ENCODE measurements at places on chromosomes 6 and 20.

DNA sequence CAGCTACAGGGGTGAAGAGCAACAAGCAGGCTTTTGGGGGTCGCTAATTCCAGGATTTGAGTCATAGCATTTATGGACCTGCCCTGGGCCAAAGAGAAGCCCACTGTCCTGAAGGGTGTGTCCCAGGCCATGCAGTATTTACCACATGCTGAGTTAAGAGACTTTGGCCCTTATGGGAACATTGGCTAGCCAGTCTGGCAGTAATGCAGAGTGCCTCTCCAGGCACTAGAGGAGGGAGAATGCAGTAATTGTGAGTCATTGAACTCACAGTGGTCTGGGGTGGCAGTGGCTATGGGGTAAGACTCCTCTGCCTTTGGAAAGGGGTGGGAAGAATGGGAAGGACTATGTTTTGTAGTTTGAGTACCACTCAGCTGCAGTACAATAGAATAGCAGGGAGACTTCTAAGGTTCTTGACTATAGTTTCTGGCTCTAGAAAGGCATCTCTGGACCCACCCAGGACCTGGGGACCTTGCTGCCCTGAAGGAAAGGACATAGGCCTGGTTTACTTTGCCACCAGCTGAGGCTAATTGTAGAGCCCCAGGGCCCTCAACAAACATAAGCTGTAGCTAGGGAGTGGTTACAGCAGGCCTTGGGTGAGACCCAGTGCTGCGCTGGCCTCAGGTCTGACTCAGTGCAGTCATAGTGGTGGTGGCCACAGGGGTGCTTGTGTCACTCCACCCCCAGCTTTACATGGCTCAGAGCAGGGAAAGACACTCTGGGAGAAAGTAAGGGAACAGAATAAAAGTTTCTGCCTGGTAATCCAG is 520.9 kb downstream of the HTR1B start:
- no peak for DNase-seq

DNA sequence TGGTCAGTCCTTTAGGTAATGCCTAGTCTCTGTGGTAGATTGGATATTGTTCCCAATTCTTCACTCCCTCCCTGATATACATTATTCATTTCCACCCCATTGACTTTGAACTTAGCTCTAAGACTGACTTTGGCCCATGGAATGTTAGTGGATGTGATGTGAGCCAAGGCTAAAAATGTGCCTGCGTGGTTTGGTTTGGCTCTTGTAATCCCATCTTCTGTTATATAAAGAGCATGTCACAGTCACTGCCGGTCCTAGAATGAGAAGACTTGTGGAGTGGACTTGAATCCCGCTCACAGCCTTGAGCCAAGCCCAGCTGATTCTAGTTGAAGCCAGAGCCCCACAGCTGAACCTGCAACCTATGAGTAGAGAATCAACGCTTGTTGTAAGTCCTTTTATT is 23.6 kb upstream of the DNAAF9 start:
- DNase-seq: no peak

GRCh38 chr20:39269493-39270217 is 307.5 kb downstream of the DHX35 start:
- DNase-seq: no peak

- DNase-seq: no peak
Observed at GRCh38 chr20:51496964-51497363, 45.6 kb downstream of the NFATC2 start.

DNA sequence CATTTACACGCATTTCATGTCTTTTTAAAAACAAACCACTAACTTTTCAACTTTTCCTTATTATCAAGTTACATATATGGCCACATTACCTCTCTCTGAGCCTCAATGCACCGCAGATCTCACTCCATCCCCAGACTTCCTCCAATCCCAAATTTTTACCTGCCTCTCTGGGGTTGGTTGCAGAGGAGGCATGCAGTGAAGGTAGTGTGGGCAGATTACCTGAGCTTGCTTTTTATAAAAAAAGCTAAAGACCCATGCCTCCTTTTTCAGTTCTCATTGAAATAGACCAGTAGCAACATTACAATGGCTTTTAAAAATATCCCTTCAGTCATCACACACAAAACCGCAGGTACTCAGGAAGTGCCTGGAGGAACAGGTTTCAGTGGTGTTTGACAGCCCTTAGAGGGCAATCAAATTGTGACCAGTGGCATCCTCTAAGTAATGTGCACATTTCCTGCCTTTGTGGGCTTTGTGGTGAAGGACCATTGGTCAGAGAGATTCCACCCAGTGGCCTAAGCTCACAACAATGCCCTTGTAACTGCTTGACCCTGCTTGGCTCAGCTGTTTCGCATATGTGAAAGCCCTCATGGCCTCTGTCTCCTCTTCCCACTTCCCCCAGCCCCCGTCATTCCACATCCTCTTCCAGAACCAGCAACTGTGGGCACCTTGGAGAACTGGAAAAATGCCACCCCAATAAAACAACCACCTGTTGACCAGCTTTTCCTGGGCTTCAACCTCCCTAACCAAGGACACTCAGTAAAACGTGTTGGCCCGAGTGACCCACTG is 30.2 kb upstream of the IL17A start:
- no peak for DNase-seq

- no peak for DNase-seq
Observed at GRCh38 chr20:10012464-10012863, 22.3 kb upstream of the ANKEF1 start.

GRCh38 chr6:160132776-160133338 is 11.2 kb downstream of the SLC22A1 start:
- no peak for DNase-seq

DNA sequence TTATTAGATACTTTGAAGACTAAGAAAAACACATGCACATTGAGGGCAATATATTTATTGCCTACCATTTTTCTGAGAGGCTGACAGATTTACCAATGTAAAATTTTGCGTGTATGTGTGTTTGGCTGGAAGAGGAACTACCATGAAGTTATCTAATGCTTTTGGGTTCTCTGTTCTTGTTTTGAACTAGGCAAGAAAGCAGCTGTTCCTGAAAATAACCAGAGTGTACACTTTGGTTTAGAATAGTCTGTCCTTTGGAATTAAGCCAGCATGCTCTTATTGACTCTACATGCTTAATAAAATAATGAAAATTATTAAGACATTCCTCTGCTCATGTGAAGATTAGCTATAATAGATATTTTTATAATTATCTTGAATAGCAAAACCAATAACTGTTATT is 129.2 kb downstream of the MYB start:
- DNase-seq: no peak

DNA sequence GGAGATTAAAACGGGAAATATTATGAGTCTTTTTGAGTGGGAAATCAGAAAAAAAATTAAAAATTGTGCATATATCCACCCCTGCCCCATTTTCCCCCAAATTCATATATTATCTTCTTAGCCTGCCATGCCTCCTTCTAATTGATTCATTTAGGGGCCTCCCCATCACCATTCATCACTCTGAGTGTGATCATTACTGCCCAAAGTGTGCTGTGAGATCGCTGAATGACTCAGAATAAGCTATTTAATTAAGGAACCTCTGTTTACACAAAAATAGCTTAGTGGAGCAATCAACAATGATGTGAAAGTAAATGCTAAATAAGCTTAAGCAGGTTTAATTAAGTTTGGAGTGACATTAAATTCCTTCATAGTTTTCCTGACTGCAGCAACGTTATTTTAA is 645.5 kb downstream of the GRIK2 start:
- DNase-seq: no peak

- no peak for DNase-seq
Observed at GRCh38 chr6:17602888-17603287, 2.8 kb downstream of the FAM8A1 start.

DNA sequence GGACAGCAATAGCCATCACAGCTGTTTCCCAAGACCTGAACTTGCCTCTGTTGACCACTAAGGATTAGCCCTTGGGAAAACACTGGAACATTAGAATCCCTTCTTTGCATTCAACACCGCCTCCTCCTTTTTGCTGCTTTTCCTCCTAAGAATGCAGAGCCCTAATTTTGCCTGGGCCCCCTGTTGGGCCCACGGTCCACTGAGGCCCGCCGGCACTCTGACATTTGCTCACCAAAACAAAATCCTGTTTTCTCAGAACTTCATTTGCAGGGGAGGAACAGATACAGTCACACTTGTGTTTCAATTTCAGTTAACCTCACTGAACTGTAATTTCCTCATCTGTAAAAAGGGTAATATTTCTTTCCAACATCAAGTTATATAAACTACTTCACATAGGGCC is 116.0 kb upstream of the JARID2 start:
- DNase-seq: no peak

DNA sequence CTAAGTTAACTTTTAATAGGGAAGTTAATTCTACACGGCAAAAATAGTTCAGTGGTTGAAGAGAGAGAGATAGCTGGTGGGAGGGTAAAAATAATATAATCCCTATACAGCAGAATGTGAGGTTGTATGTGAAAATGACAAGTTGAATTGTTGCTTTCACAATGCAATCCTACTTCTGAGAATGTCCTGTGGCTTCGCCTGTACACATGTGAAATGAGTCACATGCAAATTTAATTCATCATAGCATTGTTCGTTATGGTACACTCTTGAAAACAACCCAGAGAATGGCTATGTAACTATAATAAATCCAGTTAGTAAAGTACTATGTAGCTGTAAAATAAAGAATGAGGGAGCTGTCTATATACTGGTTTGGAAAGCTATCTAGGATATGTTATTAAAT is 46.0 kb upstream of the HINT3 start:
- no peak for DNase-seq

DNA sequence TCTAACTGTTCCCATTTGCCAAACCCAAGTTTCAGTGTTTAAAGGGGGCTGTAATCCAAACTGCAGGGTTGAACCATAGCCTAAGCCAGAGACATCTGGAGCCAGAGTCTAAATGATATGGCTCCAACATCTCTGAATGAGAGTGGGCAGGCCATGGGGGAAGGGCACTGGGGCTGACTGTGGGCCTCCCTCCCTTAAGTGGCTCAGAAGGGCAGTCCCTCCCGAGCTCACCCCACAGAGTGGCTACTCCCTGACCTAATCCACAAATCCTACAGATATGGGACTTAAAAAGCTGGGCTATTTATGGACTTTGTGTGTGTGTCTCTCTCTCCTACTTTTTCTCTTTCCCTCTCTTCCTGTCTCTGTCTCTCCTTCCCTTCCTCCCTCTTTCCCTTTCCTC is 35.8 kb upstream of the AAR2 start:
- no peak for DNase-seq

- no peak for DNase-seq
Observed at GRCh38 chr20:59455402-59456341, 148.7 kb upstream of the PHACTR3 start.

DNA sequence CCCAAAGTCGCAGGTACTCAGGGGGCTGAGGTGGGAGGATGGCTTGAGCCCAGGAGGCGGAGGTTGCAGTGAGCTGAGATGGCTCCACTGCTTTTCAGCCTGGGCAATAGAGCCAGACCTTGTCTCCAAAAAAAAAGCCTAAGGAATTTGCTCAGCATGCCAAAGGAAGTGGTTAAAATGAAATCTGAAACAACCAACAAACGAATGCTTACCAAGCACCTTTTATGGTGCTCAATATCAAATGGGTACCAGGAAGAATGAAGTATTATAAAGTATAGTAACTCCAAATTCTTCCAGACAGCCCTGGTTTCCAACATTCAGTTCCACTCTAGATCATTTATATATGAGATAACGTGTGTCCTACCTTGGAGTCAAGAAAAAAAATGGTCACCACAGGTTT is 14.0 kb downstream of the GMDS start:
- DNase-seq: no peak

GRCh38 chr20:62975251-62975760 is 22.8 kb downstream of the SLC17A9 start:
- DNase-seq: no peak

GRCh38 chr6:157498817-157499216 is 117.8 kb downstream of the ZDHHC14 start:
- DNase-seq: no peak

DNA sequence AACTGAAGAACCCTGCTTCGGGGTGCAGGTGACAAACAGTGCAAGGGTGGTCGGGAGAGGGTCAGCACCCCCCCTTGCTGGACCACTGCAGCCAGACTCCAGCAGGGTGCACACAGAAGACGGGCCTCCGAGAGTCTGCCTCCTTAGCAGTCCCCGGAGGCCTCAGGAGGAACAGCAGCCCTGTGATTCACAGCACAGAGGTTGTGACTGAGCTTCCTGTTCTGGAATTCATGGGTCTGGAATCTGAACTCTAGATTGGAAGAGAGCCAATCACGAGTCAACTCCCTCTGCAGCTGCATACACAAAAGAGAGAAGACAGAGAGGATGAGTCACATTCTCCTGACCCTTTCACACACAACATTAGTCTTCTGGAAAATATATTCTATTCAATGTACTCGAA is 249.0 kb upstream of the OPRM1 start:
- DNase-seq: no peak

DNA sequence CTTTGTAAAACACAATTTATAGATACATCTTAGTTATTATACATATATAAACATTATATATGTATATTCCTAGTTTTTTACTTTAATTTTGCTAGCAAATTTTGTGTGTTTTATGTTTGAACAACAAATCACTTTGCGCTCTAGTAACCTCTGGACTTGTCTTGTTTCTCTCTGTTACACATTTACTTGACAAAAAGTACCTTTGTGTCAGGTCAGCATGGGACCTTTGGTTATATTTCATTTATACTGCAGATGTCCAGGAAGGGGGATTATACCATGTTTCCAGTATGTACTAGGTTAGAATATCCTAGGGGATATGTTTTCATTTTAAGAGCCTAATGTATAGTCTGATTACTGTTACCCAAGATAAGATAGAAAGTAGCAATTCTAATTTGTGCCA is 28.5 kb upstream of the ELOVL5 start:
- DNase-seq: no peak

- no peak for DNase-seq
Observed at GRCh38 chr6:105402090-105402938, 568 bp downstream of the PREP start.

- DNase-seq: no peak
Observed at GRCh38 chr6:67897998-67898607, 737.0 kb upstream of the ADGRB3 start.

- DNase-seq: no peak
Observed at GRCh38 chr20:33263784-33264183, 19.2 kb upstream of the BPIFB1 start.

DNA sequence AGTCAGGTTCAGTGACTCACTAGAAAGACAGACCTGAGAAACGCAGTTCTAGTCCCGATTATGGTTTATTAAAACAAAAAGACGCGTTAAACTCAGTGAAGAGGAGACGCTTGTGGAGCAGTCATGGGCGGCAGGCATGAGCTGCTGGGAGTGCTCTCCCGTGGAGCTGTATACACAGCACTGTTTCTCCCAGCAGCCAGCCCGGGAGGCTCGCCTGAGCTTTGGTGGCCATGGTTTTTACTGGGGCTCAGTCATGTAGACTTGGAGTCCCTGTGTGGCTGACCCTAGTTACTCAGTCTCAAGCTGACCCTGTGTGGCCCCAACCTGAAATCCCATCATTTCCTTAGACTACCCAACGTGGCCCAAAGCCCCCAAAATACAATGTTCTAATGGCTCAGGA is 41.2 kb upstream of the BHLHE23 start:
- DNase-seq: no peak

- DNase-seq: no peak
Observed at GRCh38 chr6:24906314-24906713, 29.4 kb downstream of the RIPOR2 start.

DNA sequence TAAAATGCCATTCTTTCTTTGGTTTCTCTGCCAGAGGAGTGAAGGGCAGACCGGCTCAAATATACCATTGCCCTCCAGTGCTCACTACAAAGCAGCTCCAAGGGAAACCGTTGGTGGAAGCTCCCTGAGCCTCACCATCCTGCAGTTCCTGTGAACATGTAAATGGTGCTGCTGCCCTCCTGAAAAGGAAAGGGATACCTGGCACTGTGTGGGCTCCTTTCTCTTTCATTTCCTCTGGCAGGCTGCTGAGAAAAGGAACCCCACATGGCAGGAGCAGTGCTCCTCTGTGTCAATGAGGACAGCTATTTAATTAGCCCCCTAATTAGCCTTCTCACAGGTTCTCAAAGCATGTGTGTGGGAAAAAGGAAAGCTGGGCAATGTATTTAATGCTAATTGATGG is 142.5 kb downstream of the KLHL32 start:
- DNase-seq: no peak

Data from stimulated activated CD4-positive, alpha-beta T cell treated with anti-CD3 and anti-CD28 coated beads, Interleukin-1b, Interleukin-23, amount 100 ng/mL, for 1 hour (primary cell).